ENCODE measurements at places on chromosomes 13 and 19.

DNA sequence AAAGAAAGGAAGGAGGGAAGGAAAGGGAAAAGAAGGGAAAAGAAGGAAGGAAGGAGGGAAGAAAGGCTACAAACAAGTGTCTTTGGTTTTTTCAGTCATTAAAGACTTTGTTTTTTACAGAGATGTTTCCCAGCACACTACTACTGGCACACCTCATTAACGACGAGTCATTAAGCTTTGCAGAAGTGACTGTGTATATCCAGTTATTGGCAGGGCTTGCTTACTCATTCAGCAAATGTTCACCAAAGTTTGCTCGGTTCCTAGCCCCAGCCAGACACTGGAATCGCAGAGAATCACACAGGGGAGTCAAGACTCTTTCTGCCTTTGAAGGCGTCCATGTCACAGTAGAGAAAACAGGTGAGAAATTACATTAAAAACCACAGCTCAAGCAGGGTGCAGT is 4.3 kb downstream of the NLRP12 start:
- DNase-seq = no peak

GRCh38 chr19:31772915-31773314 is 423.7 kb upstream of the TSHZ3 start:
- DNase-seq = no peak

DNA sequence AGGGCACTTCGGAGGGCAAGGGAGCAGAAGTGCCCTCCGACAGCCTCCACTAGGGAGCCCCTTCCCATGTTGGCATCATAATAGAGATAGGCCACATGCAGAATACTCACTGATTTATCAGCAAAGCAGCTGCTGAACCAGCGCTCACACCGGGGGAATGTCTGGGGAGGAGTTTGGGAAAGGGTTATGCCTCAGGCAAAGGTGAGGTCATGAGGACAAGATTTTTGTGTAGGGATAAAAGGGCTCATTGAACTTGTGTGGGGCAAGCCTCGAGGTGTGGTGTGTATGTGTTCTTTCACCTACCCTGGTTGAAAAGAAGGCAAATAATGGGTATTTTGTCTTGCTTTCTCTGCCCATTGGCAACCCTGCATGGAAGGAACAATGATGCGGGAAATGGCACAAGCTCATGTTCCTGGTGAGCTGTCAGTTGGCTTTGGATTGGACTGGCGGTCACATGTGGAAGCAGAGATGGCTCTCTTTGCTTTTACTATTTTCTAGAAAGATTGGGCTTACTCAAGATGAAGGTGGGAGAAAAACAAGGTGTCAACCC is 39.1 kb upstream of the SLC7A9 start:
- DNase-seq = no peak

GRCh38 chr13:39327172-39327479 is 275.9 kb downstream of the LHFPL6 start:
- no peak for DNase-seq

- DNase-seq = no peak
Measured at GRCh38 chr13:46575818-46576221, 22.9 kb downstream of the LRCH1 start.

- no peak for DNase-seq
Measured at GRCh38 chr13:95524264-95524901, 28.1 kb upstream of the CLDN10 start.

DNA sequence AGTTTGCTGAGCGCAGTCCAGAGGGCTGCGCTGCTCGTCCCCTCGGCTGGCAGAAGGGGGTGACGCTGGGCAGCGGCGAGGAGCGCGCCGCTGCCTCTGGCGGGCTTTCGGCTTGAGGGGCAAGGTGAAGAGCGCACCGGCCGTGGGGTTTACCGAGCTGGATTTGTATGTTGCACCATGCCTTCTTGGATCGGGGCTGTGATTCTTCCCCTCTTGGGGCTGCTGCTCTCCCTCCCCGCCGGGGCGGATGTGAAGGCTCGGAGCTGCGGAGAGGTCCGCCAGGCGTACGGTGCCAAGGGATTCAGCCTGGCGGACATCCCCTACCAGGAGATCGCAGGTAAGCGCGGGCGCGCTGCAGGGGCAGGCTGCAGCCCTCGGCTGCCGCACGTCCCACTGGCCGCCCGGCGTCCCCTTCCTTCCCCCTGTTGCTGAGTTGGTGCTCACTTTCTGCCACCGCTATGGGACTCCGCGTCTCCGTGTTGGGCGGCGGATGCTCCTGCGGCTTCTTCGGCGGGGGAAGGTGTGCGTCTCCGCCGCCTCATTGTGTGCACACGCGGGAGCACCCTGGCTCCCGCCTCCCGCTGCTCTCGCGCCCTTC is 772 bp downstream of the GPC6 start:
- no peak for DNase-seq

- DNase-seq = no peak
Measured at GRCh38 chr13:48431987-48432615, 19.2 kb upstream of the LPAR6 start.

- peak; percentile 45 for DNase-seq
Measured at GRCh38 chr19:12784871-12785430, 6.3 kb upstream of the JUNB start.

DNA sequence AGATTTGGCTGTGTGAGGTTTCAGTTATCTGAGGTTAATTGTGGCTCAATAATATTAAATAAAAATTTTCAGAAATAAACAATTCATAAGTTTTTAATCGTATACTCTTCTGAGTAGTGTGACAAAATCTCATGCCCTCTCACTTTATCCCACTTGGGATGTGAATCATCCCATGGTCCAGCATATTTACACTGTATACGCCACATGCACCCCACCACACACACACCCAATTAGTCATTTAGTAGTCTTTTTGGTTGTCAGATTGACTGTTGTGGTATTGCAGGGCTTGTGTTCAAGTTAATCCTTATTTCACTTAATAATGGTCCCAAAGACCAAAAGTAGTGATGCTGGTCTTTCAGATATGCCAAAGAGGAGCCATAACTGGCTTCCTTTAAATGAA is 66.4 kb upstream of the PCDH9 start:
- DNase-seq = no peak

GRCh38 chr13:95181586-95181985 is 119.7 kb downstream of the ABCC4 start:
- no peak for DNase-seq

- no peak for DNase-seq
Measured at GRCh38 chr19:16380314-16380695, 55.7 kb downstream of the KLF2 start.

- no peak for DNase-seq
Measured at GRCh38 chr13:110882972-110883371, 31.9 kb downstream of the ANKRD10 start.

DNA sequence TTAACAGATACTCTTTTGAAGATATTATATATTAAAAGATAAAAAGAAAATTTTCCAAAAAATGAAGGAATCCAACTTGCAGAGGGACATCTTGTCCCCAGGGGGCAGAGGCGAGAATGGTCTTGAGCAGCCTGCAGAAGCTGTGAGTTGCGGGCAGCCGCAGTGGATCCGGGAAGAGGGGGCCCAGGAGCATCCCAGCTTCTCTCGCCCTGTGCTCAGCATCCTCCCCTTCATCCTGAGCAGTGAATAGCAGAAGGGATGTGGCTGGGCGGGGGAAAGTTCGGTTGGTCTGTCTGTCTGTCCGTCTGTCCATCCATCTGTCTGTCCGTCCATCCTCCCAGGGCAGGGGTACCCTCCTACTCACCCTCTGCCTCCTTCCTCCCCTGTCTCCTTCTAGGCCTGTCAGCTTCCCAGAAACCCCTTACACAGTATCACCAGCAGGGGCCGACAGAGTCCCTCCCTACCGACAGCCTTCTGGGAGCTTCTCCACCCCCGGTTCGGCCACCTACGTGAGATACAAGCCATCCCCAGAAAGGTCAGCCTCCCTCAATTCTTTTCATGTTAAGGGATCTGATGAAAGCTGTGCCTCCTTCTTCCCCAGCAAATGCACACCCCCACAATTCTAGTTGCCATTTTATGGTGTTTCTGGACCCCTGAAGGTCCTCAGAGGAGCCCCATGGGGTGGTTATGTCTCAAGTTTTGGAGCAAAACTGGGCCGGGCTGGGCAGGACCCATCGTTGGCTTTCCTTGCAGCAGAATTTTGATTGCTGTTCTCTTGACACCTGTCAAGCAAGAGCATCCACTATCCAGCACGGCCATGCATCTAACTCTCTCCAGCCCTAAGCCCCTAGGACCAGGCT is 81.6 kb downstream of the DPF1 start:
- DNase-seq = peak; percentile 58

- no peak for DNase-seq
Measured at GRCh38 chr13:61350341-61350740, 65.3 kb downstream of the PCDH20 start.

- peak; percentile 48 for DNase-seq
Measured at GRCh38 chr19:14686411-14686810, 3.4 kb upstream of the ZNF333 start.

- no peak for DNase-seq
Measured at GRCh38 chr13:101258509-101258908, 157.8 kb downstream of the NALCN start.

GRCh38 chr13:106376401-106377112 is 158.9 kb downstream of the EFNB2 start:
- peak; percentile 66 for DNase-seq

DNA sequence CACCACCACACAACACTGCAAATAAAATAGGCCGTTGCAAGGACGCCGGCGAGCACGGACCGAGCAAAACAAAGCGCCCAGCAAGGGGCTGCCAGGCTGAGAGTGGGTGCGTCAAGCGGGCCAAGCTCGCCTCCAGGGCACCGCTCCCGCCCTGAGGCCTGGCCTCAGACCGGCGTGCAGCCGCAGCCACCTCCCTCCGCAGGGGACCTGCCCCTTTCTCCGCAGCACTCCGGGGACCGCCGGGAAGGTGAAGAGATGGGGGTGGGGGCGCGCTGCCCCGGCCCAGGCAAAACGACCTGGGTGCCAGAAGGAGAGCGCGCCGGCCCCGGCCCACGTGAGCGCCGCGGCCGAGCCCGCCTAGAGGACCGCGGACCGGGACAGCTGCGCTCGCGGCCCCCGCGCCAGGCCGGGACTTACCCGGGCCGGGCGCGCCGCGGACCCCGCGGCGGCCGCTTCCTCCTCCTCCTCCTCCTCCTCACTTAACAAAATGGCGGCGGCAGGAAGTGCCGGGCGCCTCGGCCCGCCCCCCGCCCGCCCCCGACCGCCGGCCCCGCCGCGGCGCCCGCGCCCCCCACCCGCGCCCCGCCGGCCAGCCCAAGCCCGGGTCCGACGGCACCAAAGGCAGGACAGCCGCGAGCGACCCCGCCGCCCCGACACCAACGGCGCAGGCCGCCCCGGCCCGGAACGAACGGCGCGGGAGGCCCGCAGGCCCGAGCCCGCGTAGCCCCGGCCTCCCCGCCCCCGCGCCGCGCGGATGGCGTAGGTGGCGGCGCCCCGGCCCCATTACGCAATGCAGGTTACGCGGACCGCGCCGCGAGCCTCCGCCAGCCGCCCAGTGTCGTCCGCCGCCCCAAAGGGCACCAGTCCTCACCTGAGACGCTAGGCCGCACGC is 674 bp downstream of the BRD4 start:
- no peak for DNase-seq

- no peak for DNase-seq
Measured at GRCh38 chr19:45660636-45661035, 7.4 kb upstream of the GIPR start.

- DNase-seq = no peak
Measured at GRCh38 chr13:28967029-28967915, 147.1 kb downstream of the MTUS2 start.

DNA sequence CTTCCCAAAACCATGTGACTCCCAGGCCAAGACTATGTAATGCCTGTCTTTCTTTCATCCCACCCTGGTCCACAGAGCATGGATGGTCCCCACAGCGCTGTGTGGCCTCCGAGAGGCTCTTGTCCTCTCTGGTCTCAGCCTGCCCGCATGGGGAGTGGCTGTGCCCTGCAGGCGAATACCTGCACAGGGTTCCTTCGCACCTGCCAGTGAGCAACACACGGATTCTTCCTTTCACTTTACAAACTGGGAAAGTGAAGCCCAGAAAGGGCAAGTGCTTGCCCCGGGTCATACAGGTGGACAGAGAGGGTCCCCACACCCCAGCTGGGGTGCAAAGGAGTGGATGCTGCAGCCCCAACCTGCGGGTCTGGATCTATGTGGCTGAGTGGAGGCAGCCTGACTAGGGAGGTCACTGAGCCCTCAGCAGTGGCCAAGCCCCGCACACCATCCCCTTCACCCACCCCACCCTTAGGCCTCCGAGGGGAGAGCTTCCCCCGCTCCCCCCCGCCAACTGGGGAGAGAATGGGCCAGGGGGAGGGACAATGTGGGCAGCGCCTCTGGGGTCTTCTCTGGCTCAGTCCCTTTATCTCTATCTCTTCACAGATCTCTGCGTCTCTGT is 747 bp upstream of the MARK4 start:
- DNase-seq = no peak

GRCh38 chr19:39254531-39255345 is 6.1 kb upstream of the IFNL4 start:
- no peak for DNase-seq
